Endothelial cell of umbilical vein (primary cell): ENCODE measurements at places on chromosomes 5 and 9. TPM values are rescaled to one million over a fixed set of nuclear protein-coding genes. Genes with fewer than 3 reads are reported as not detected.

STC2 gene
- 26.2 and 26.9 TPM in 2 replicates for total RNA-seq

KCNIP1 gene
- total RNA-seq = 0.15 TPM in 1 of 2 replicates, not detected in the other

ACTBL2 gene
- not detected in 2 replicates for total RNA-seq

LHX6 gene
- total RNA-seq = 9.4 and 18.4 TPM in 2 replicates

SLC27A6 gene
- 0.18 TPM in 1 of 2 replicates, not detected in the other for total RNA-seq

CDX1 gene
- not detected in 2 replicates for total RNA-seq

STPG3 gene
- total RNA-seq = not detected in 2 replicates

DOLK gene
- 18.8 and 22.3 TPM in 2 replicates for total RNA-seq

IRX1 gene
- not detected in 2 replicates for total RNA-seq

RNF20 gene
- total RNA-seq = 31.6 and 33.7 TPM in 2 replicates
